ENCODE measurements at places on chromosomes 12 and 14.

DNA sequence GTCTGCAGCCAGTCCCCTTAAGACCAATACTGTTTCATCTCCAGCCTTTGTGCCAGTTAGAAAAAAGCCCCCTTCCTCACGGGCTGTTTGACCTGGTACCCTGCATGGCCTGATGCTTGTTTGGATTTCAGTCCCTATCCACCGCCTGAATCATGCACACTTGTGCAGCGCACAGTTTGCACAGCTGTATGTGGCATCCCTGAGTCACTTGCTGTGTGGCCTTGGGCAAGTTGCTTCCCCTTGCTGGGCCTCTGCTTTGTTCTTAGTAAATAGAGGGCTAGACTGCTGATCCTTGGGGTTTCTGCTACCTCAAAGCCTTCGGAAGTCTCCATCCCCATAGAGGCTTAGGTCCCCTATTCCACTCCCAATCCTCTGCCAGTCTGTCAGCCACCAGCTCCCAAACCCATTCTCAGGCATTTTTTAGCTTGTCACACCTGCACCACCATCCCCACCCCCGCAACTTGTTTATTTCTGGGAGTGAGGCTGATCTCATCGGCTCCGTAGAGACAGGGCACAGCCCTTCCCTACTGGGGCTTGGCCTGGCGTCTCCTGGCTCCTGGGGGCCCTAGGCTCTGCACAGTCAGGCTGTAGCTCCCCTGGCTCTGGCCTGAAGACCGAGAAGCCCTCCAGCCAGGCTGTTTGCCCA lies 8.8 kb downstream of the KRT80 start:
- DNase-seq: no peak

DNA sequence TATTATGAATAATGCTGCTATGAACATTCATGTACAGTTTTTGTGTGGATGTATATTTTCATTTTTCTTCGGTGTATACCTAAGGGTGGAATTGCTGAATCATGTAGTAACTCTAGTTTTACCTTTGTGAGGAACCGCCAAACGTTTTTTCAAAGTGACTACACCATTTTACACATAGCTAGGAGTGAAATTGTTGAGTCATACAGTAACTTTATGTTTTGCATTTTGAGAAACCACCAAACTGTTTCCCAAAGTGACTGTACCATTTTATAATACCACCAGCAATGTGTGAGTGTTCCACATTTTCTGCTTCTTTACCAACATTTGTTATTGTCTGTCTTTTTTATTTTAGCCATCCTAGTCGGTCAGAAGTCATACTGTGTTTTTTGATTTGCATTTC lies 3.1 kb upstream of the TPH2 start:
- DNase-seq: no peak

- DNase-seq: no peak
Observed at GRCh38 chr12:65986047-65986446, 144.5 kb downstream of the LLPH start.

DNA sequence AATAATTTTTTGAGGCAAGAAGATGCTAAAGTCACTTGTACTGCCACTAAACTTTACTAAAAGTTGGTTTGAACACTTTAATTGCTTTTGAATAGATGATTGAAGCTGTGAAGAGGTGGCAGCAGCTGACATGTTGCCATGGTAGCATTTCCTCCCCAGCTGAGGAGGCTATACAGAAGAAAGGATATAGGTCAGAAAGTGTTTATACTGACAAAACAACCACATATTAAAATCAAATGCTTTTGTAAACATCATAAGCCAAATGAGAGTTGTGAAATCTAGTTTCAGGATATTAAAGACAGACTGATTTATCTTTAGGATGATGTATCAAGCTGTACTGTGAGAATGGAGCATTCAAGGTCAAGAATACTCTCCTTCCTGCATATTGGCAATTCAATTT lies 41.7 kb downstream of the TSPAN19 start:
- DNase-seq: no peak

- no peak for DNase-seq
Observed at GRCh38 chr12:94247246-94247645, 98.9 kb downstream of the PLXNC1 start.

GRCh38 chr14:81062816-81063215 lies 107.4 kb downstream of the TSHR start:
- DNase-seq: no peak

GRCh38 chr12:91687052-91688017 lies 458.3 kb downstream of the BTG1 start:
- no peak for DNase-seq

- DNase-seq: no peak
Observed at GRCh38 chr14:51071857-51072256, 23.0 kb downstream of the TRIM9 start.

DNA sequence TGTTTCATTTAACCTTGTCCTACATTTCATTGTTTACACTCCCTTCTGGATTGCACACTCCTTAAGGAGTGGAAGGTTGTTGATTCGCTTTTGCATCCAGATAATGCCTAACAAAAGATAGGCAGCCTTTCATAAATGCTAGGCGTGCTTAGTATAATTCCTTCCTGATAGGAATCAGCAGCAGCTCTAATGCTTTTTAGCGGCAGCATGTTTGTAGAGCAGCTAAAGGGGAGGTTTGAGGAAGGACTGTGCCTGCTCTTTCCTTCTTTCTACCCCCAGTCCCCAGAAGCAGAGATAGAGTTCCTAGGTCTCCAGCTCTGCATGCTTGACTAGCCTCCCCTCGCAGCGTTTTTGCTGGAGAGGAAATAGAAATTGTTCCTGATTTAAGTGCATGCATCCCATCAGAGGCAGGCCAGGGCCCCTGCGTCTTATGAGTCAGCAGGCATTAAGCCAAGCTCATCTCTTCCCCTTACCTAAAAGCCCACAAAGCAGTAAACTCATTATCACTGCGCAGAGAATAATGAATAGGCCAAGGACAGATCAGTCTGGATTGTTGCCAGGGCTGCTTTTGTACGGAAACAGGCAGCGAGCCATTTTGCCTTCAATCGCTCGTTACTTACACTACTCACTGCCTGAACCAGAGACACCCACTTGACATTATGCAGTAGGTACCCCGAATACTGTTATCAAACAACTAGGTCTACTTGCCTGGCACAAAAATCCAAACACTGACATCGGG lies 14.0 kb upstream of the TBPL2 start:
- DNase-seq: no peak

DNA sequence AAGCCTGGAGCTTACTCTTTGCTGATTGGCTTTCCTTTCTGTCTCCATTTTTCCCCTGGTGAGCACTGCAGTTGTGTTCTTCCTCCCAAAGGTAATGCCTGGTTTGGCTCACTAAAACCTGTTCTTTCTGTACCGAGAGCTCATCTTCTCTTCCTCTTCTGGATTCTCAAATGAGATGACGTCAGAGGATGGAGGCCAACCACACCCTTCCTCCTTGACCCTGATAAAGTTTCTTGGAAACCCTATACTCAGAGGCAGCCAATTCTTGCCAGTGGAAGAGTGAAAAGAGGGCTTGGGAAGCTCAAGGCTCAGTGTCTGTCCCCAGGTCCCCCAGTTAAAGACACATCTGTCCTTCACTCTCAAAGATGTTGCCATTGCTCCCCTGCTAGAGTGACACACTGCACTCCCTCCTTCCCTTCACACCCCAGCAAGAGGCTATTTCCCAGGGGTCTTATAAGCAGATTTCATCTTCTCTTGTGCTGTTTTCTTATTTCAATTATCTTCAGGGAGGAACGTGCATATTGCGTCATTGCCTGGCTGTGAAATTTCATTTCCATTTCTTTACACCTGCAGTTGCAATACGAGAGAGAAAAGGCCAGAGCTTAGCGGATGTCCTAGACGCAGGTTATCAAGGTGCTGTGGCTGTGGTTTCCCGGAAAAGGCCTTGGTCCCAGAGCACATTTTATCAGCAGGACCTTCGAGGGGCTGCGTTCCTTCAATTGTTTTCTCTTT lies 27.3 kb downstream of the NTF3 start:
- no peak for DNase-seq

DNA sequence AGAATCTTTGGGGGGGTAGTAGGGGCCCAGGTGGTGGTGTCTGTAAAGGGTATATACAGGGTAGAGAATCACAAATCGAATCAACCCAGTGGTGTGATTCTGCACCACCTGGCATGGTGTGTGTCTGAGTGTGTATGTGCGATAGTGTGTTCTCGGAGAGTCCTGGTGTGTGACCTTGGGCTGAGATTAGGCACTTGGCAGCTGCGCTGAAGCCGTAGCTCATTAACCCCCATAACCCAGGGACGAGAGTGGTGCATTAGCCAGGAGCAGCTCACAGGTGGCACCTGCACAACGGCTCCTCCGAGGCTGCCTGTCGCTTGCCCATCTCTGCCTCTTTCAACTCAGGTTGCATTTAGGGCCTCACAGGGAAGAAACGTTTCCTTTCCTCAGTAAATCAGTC lies 15.6 kb upstream of the TESC start:
- no peak for DNase-seq

GRCh38 chr14:68062651-68063050 lies 243.1 kb downstream of the RAD51B start:
- DNase-seq: no peak

GRCh38 chr12:24741216-24741615 lies 207.7 kb downstream of the BCAT1 start:
- no peak for DNase-seq

DNA sequence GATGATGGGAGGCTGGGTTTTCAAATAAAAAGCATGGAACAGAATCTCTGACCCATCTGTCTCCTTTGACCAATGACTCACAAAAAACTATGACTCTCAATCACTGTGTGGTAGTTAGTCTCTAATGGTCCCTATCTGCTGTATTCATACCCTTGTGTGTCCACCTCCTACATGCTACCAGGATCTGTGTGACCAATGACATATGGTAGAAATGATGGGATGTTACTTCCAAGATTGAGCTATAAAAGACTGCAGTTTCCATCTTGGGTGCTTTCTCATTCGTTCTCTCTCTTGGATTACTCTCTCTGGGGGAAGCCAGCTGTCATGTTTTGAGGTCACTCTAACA lies 144.7 kb upstream of the BTG1 start:
- DNase-seq: no peak

DNA sequence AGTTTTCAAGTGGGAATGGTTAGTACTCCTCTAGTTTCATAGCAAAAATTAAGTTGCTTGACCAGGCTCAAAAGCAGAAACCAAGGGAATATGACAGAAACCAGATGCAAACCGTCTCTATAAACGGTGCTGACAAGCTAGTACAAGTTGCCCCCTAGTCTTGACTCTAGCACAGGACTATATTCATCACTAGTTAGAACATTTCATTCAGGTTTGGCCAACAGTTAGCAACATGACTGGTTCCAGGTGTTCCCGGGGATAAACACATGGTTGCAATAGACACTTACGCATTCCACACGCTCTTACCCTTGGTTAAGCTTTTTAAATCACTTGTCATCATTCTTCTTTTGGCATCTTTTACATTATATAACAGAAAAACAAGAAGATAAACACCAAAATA lies 103.6 kb downstream of the SCFD1 start:
- no peak for DNase-seq

GRCh38 chr14:101953151-101953550 lies 11.2 kb upstream of the DYNC1H1 start:
- no peak for DNase-seq

- no peak for DNase-seq
Observed at GRCh38 chr12:66739940-66740651, 61.2 kb upstream of the GRIP1 start.

DNA sequence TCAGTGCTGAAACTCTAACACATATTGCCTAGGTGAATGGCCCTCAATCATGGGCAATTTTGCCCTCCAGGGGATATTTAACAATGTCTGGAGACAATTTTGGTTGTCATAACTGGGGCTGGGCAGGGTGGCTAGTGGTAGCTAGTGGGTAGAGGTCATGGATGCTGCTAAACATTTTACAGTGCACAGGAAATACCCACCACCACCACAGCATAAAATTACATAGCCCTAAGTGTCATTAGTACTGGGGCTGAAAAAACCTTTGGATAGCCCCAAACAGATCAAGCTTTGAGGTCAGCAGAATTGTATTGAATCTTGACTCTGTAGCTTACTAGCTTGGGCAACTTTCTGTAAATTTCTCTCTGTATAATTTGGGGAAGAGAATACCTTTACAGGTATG lies 758.0 kb downstream of the BCL11B start:
- DNase-seq: no peak

DNA sequence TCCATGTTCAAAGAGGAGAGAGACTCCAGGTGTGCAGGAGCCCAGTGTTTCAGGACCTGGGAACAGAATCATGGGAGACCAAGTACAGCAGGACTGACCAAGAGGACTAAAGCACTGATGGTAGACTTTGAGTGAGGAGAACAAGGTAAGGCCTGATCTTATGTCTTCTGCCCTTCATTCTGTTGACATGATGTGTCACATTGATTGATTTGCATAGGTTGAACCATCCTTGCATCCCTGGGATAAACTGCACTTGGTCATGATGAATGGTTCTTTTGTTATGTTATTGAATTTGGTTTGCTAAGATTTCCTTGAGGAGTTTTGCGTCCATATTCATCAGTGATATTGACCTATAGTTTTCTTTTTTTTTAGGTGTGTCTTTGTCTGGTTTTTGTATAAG lies 497.0 kb downstream of the TMEM121 start:
- DNase-seq: no peak

GRCh38 chr12:116784238-116784612 lies 46.1 kb downstream of the RNFT2 start:
- no peak for DNase-seq

DNA sequence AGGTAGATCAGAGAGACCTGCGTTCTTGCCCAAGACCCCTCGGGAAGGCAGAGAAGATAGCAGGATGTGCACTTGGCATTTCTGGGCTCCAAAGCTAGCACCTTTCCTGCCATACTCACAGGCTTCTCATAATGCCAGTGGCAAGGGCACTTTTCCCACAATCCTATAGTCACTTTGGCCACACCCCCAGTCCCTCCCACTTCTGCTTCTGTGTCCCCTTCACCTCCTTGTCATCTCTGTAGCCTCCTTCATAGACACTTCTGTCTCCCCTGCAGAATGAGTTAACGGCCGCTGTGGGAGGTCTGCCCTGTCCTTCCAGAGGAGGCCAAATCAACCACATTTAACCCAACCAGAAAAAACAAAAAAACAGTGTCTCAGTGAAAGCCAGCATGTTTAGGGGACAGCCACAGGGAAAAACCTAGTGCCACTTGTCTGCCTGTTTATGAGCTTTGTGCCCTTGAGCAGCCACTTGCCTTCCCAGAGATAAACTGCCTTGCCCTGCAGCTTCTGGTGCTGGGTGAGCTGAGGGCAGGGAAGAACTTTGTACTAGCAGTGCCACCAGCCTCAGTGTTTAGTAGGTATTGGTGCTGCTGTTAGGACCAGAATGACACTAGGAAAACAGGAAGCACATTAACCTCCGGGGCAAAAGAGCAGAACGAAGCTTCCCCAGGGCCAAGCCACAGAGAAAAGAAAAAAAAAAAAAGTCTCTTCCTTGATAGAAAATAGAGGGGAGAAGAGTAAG lies 193.0 kb upstream of the PWP1 start:
- DNase-seq: no peak

DNA sequence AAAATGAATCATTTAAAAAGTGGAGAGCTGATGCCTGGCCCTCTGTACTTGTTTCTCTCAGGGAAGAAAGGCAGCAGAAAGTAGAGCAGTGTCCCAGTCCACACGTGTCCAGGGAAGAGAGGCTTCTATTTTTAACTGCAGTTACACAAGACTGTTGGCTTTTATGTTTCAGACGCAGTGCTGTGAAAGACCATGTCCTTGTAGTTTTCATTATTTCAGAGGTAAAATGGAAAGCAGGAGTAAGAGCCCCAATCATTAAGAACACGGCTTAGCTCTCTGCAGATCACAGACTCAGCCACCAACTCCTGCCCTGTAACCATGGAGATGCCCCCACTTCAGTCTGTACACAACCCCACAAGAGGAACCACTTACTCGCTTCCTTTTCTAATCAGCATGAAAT lies 336.3 kb downstream of the DAD1 start:
- no peak for DNase-seq
